Stimulated activated CD8-positive, alpha-beta memory T cell treated with anti-CD3 and anti-CD28 coated beads, Interleukin-15, amount 100 ng/mL, for 4 hours (primary cell): ENCODE measurements at places on chromosomes 2 and 18.

DNA sequence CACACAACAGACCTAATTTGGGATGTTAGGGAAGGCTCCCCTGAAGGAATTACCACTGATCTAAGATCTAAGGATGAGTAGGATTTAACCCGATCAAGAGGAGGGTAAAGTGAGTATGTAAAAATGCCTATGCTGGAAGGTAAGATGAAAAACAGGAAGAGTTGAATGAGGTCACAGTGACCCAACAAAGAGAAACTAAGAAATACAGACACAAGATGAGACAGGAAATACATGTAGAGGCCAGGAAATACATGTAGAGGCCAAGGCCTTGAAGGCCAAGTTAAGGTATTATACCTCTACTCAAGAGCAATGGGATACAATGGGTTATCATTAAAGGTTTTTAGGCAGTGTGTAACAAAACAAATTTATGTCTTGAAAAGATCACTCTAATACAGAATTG is 131.6 kb upstream of the TANK start:
- no peak for DNase-seq

DNA sequence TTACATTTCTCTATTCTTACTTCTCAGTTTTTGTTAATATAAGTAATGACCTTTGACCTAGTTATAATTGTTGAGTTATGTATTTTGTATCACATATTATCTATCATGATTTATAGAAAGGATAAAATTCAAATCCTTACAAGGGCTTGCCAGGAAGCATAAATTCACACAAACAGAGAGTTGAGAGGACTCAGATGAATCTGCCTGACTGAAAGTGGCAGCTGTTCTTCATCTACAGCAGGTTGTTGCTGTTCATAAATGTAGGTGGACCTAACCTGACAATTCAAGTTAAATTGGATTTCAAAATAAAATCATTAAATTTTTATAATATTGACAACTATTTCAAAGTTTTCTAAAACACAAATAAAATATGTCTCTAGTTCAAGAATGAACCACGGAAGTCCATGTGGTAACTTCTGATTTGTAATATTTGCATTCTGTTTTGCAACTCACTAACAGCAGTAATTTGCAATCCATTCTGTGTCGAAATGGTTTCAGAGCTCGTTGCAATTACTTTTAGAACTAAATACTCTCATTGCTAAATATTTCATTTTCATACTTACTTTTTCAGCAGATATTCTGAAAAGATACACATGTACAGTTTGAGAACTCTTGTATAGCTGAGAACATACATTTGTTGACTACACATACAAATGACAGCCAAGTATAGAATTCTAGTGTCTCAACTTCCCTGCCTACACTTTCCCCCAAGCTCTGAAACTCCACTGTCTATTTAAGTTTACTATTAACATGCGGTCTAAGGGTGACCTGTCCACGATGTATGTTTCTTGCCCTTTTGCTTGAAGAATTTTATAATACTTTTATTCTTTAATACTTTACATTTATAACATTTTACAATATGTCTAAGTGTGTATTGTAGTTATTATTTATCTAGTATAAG is 25.7 kb downstream of the SCN7A start:
- no peak for DNase-seq

DNA sequence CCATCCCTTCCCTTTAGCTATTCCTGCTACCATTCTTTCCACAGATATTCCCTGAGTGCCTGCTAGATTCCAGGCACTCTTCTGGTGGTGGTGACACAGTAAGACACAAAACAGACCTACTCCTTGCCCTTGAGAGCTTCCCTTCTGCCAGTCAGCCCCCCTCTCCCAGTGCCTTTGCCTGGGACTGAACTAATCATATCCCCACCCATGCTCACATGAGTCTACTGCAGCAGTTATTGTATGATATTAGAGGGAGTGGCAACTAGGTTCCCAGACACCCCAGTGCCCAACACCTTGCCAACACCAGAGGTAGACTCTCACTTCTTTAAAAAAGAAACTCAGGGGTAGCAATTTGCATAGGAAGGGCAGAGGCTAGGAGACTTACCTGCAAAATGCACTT is 7.2 kb upstream of the LBH start:
- DNase-seq = no peak

- no peak for DNase-seq
Observed at GRCh38 chr18:5073026-5073944, 123.8 kb downstream of the AKAIN1 start.

GRCh38 chr18:56489893-56490292 is 148.5 kb downstream of the TXNL1 start:
- DNase-seq = no peak

GRCh38 chr2:179744401-179744800 is 117.0 kb downstream of the ZNF385B start:
- DNase-seq = no peak

DNA sequence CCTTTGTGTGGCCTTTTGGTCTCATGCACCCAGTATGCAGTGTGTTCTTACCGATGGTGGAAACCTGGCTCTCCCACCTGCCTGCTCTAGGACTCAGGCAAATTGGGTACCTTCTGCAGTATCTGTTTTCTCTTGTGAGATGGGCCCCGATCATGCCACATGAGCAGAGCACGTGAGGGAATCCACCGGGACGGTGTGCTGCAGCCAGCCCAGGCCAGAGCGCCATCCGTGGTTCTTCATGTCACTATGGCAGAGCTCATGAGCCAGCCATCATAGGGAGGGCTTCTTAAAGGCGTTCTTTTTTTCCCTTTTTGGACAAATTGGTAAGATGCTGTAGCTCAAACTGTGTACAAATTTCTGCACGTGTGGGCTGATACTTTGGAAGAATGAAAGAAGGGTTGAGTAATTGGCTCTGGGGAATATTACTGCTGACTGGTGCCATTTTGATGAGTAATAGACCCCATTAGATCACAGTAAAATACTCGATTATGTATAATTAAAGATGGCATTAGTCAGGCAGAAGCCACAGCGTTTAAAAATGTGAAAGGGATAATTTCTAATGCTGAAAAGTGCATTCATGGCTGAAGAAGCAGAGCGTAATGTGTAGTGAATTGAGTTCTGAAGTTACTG is 19.2 kb downstream of the SH3RF3 start:
- no peak for DNase-seq

DNA sequence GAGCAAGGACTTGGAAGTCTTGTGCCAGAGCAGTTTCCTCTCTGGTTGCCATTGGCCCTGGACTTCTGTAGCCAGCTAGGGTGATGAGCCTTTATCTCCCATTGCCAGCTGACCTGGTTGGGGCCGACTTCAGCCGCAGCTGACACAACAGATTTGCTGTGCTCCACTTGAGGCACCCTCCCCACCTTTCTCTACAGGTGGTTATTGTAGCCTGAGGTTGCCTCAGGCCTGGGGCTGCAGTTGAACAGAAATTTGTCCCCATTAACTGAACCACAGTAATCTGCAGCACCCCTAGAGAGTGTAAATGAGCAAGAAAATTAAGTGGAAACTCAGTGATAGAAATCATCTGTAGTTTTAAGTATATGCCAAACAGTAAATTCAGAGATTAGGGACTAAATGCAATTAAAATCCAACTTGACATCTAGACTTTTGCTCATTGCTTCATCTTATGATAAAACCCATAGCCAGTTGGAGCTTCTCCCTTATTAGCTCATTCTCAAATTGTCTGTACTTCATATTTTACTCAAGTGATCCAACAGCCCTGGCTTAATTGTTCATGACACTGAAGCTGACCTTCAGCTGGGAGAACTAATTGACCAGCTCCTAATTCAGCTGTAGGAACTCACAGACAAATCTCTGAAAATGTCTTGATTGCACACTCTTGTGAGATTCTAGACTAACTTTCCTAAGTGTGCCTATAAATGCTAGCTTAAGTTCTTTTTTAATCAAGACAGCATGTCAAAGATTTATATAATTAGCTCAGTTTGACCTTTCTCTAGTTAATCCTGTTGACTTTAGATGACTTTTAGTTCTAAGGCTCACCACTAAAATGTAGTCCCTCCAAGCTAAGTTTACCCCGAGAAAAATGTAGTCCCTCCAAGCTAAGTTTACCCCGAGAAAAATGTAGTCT is 48.9 kb downstream of the COPS8 start:
- no peak for DNase-seq

DNA sequence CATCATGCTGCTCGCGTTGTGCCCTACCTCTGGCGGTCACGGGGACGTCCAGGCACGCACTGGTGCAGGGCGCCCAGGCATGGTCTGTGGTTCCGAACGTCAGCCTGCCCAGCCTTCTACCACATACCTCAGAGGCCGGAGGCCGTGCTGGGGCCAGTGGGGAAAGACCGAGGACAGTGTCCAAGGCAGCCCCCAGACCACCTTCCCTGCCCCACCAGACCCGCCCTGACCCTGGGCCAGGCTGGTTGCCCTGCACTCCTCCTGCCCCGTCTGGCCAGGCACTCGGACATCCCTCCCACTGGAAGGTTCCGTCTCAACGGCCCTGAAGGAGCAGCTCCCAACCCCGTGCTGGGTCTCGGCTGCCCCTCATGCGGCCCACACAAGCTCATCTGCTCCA is 32.8 kb downstream of the SLC66A2 start:
- DNase-seq = no peak

DNA sequence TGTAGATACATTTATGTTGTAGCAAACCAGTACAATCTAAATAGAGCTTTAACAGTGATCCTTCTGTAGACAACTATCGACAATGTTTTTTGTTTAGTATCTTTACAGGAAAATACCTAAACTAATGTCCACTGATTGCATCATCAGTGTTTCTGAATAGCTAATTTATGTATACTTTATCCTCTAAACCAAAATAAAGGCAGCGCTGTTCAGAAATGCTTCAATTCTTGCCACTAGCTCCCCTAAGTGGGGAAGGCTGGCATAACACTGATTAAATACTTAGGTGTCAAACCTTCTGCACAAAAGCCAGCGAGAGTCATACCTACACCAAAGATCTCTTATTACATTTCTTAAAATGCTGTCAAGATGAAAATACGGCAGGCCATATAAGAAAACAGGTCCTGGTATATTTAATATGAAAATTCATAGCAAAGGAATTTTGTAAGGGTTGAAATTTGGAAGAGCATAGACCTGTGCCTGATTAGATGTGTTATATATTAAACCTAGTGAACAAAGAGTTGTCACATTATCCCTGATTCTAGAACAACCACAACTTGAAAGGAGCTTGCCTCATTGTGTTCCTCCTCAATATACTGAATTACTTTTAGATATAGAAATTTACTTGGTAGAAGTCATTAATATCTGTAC is 1693.4 kb upstream of the SLC39A10 start:
- no peak for DNase-seq

GRCh38 chr2:188303363-188304031 is 11.8 kb downstream of the GULP1 start:
- no peak for DNase-seq

- DNase-seq = no peak
Observed at GRCh38 chr2:46887028-46887885, 28.3 kb downstream of the MCFD2 start.
